NCI-H1417 treated with DMSO at 0.1 percent for 48 hours (cell line): ENCODE measurements at places on chromosomes 12 and 14.

GRCh38 chr12:100875771-100876170 lies 81.2 kb downstream of the ANO4 start:
- DNase-seq, result no peak

GRCh38 chr14:24250354-24250753 lies 7.9 kb upstream of the TINF2 start:
- no peak for DNase-seq

DNA sequence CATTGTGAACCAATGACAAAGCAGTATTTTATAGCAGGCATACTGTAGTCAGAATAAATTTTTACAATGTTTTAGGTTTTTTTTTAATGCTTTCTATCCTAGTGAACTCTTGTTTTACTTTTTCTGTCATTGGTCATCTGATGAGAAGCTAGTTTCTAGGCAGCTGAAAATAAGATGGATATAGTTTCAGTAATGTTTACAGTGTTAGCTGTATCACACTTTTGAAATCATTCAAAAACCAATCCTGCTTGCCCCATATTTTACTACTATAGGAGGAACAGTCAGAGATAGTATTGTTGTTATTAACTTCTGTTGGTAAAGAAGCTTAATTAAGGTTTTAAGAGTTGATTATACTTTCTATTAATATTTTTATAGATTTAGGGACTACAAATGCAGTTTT lies 24.5 kb downstream of the USP15 start:
- no peak for DNase-seq

DNA sequence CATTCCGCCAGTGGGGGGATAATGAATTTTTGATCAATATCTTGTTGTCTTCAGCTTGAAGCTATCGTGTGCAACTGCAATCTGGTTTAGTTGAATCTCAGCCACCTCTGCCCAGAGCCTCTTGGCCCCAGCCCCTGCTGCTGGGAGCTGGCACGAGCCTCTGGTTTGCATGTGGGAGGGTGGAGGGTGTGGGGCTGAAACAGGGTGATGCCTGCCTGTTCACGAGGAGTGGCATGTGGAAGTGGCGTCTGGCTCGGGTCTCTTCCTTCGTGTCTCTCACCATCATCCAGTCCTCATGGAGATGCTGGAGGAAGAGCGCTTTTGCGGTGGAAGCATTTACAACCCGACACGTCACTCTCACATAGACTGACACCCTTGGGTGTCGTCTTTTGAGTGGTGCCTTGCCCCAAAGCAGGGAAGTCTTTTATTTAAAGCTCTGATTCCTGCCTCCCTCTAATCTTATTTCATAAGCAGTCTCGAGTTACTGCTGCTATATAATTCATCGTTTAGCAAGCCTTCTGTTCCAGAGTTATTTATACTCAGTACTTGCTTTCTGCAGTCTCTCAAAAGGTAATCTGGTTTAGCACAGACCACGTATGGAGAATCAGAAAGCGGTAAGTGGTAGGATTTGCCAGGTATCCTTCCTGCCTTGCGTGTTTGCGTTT lies 64.5 kb downstream of the AACS start:
- DNase-seq, result no peak

DNA sequence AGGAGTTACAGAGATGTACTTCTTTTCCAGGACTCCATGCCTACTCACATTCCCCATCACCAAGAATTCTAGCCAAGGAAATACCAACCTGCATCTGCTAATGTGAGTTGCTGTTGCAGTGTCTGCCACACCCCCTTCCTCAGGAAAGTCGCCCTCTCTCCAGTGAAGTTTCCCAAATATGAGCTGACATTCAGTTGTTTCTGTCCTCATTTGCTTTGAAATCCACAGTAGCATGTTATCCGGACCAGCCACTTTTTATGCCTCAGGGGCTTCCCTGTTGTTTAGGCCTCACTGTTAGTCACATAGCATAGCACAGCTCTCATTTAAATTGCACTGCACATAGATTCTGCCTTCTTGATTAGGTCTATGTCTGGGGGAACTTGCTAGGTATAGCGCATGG lies 212.4 kb downstream of the EGLN3 start:
- DNase-seq, result no peak

DNA sequence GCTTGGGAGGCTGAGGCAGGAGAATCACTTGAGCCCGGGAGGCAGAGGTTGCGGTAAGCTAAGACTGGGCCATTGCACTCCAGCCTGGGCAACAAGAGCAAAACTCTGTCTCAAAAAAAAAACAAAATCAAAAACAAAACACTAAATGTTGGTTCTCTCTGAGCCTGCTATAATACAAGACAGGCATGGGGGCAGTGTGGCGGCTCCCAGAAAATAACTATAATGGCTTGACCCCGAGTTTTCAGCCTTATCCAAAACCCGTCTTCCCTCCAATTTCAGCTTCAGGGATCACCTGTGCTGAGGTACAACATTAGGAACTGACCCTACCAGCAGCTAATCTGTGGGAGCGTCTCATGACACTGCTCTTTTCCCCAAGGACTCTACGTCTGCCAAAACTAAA lies 862 bp downstream of the SLC7A7 start:
- DNase-seq, result no peak

DNA sequence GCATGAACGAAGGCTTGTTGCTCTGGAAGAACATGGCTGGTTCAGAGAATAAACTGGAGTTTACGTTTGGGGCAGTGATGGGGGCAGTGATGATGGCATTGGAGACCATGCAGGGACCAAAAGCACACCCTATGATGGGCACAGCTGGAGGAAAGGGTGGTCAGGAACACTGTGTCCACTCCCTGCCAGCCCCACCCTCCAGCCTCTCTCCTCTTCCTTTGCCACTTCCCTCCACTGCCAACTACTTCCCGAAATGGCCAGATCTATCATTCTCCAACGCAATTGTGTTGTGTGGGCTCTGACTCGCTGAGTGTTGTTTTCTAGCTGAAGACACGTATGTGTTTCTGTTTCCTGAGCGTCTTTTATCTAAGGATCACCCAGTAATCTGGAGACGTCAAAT lies 39.3 kb upstream of the GSG1 start:
- no peak for DNase-seq

DNA sequence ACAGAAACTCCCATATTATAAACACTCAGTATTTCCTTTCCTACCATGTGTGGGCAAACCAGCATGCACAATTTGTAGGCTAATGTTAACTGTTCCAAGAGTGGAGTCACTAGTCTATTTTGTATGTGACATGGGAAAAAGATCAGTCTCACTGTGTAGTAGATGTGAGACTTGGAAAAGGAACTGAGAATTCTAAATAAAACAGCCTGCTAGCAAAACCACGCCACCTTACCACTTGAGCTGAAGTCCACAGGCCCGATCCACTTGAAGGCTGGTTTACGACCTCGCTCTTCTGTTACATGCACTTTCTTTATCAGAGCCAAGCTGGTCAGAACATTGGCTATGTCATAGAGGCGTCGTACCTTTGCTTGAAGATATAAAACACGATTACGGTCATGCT lies 22.5 kb downstream of the E2F7 start:
- no peak for DNase-seq

DNA sequence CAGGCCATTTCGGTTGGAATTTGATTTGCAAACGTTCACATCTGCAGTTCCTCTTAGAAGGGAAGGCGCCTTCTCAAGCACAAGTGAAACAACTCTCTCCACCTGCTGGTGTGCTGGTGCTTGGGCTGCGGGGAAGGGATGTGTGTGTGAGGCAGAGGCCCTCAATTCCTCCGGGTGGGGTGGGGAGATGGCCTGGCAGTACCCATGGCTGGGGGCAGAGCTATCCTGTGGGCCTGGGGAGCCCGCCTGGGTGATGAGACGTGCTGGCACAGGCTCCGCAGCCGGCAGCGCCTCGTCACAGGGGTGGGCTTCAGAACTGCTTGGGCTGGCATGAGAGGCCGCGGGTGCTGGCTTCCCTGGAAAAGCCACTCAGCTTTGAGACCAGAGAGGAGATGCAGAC lies 28.9 kb upstream of the TDRD9 start:
- DNase-seq, result no peak

GRCh38 chr12:121805171-121806008 lies 1.6 kb downstream of the SETD1B start:
- no peak for DNase-seq

- DNase-seq, result no peak
Observed at GRCh38 chr12:125890366-125890905, 825.2 kb downstream of the AACS start.

DNA sequence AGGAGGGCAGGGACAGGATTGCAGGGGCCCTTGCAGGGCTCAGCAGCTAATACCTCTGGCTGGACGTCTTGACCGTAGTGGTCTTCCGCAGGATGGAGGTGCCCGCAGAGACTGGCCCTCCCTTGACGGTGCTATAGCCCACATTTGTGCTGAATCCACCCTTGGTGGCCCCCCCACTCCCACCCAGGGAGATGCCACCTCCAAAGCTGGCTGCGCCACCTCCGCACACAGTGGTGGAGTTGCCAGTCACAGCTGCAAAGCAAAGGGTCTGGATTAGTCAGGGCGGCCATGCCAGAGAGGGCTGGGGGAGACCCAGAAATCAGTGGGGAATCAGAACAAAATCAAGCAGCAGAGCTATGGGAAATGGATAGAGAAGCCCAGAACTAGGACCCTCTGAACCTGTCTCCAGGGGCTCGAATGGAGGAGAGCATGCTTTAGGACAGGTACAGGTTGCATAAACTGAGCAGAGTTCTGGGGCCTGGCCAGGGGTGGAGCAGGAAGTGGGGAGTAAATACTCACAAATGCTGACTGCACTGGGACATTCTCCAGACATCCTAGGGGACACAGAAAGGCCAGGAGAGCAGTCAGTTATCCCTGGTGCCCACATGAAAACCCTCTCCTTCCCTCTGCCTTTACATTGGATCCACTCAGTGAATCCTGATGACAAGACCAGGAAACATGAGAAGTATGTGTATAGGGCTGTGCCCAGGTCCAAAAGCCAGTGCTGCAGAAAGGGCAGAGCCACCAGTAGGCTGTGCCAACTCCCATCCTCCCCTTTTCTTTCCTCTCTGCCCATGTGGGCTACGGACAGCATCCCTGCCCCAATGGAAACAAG lies 8.1 kb upstream of the KRT4 start:
- no peak for DNase-seq

GRCh38 chr14:95319312-95320077 lies at the start of gene CLMN:
Gene CLMN, minus strand, starts transcription at chr14:95319908. Its CDS starts 116 bp downstream, at chr14:95319792.
- DNase-seq, result no peak

- DNase-seq, result no peak
Observed at GRCh38 chr12:83739607-83740006, 1052.9 kb downstream of the TMTC2 start.

- peak; percentile 59 for DNase-seq
Observed at GRCh38 chr14:37436519-37436918, 158.5 kb downstream of the FOXA1 start.

DNA sequence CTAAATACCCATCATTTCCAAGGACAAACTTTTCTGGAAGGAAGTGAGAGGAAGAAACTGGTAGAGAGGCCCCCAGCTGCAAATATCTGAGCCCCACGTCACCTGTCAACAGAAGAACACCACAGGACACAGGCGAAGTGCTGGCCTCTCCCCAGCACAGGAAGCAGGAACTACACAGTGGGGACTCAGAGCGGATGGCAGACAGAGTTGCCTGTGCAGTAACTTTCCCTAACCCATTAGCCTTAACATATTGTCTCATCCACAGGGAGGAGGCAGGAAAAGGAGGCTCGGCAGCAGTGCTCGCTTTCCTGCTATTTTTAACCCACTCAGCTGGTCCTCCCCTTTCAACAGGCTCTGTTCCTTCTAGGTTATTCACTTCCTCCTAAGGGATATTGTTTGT lies 111.5 kb upstream of the TMPO start:
- no peak for DNase-seq

DNA sequence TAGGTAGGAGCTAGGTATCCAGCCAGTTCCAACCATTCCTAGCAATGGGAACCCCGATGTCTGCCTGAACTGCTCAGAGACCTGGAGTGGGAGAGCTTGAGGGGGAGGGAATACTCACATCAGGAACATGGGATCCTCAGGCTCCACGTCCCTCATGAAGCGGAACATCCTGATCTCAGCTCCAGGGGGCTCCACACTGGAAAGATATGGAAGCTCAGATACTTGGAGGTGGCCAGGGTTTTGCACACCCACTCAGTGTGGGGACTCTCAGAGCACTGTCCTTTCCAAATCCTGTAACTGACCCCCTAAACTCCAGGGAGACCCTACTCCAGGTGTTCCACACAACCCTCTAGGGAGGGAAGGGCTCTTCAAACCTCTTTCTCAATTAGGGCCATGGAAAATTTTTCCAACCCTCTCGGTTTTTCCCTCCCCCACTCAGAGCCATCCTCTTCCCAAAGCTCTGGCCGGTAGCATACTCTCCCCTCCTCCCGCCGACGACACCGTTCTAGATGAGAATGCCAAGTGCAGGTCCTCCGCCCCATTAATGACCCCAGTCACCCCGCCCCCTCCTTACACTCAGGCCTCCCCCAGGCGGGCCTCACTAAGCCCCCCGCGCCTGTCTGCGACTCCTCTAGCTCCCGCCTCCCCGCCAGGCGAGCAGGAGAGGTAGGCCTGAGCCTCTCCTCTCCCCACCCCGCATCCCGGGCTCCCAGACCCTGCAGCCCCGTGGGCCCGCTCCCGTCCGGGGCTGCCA lies 597 bp downstream of the MLF2 start:
- no peak for DNase-seq

DNA sequence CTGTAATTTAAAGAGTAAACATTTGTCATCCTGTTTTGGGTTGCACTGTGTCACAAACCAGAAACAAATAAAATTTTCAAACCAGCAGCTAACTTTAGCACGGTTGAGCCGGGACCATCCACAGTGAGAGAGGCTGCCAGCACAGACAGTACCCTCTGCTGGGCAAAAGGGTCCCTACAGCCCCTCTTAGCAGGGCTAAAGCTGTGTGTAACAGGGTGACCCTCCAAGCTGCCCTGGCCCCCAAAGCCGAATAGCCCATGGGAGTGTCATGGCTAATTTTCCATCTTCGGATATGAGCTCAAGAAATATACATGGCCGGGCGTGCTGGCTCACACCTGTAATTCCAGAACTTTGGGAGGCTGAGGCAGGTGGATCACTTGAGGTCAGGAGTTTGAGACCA lies 157.1 kb upstream of the GRIN2B start:
- DNase-seq, result no peak

- peak; percentile 73 for DNase-seq
Observed at GRCh38 chr12:18165422-18165871, 75.5 kb upstream of the RERGL start.

- DNase-seq, result no peak
Observed at GRCh38 chr14:91361233-91361811, 56.3 kb downstream of the CCDC88C start.

GRCh38 chr12:114933428-114934160 lies 249.6 kb upstream of the TBX3 start:
- DNase-seq, result no peak

- DNase-seq, result no peak
Observed at GRCh38 chr12:38601949-38602348, 285.4 kb downstream of the ALG10B start.

DNA sequence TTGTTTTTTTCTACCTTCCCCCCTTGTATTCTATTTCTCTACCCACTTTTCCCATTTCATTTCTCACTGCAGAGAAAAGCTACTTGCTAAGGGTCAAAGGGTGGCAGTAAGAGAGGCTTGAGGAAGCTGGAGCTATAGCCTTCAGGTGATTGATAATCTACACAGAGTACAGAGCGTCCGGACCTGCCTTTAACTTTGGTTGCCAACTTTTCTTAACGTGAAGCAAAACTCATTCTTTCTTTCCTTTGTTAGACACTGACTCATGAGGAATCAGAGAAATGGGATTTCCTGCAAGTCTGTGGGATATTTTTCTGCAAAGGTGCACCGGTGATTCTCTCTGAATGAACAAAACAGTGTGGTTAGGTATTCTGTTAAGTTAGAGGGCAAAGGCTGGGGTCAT lies 133.3 kb downstream of the RMST start:
- no peak for DNase-seq
